ENCODE measurements at places on chromosomes 2 and 18.
A peak's percentile ranks its signal among the peaks of the same experiment; 100 is the strongest.

DNA sequence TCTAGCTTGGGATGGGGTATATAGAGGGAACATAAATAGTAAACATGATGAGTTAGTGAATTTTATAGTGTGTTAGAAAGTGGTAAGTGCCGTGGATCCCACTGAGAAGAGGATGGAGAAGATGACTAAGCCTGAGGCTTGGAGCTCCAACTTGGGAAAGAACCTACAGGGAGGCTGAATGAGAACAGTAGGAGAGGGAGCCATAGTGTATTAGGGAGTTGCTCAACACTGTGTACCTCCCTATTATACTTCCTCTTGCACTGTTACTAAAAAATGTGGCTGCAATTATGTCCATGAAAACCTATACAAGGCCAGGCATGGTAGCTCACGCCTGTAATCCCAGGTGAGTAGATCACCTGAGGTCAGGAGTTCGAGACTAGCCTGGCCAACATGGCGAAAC, 2.9 kb upstream of the SLC19A3 start:
- DNase-seq, result no peak

- DNase-seq, result no peak
Observed at GRCh38 chr2:126719191-126719832, 63.4 kb downstream of the GYPC start.

- DNase-seq, result peak; percentile 75
Observed at GRCh38 chr18:23992089-23992940, 22.2 kb upstream of the TTC39C start.

DNA sequence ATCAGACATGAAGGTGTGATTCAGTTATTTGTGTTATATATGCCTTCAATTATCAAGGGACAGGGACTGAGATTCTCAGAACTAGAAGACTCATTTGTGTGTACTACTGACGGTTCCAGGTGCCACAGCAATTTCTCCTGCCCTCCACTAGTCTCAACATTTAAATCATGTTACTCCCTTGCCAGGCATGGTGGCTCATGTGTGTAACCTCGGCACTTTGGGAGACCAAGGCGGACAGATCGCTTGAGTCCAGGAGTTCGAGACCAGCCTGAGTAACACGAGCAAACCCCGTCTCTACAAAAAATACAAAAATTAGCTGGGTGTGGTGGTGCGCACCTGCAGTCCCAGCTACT, 1.1 kb downstream of the CNDP2 start:
- peak; percentile 21 for DNase-seq

DNA sequence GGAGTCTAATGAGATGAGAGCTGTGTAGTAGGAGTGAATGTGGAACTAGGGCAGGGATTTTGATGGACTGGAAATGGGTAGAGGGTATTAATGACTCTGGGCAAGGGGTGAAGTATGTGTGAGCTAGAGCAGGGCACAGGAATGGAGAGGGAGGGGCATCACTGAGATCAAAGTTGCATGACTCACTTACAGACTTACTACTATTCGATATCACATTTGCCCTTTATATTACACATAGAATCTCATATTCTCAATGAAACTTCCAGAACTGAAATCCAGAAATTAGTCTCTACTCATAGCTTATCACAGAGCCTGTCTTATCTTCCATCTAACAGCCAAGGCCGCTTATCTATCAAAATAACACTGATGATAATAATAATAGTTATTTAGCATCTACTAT, 20.0 kb upstream of the ITGB6 start:
- DNase-seq, result peak; percentile 42

DNA sequence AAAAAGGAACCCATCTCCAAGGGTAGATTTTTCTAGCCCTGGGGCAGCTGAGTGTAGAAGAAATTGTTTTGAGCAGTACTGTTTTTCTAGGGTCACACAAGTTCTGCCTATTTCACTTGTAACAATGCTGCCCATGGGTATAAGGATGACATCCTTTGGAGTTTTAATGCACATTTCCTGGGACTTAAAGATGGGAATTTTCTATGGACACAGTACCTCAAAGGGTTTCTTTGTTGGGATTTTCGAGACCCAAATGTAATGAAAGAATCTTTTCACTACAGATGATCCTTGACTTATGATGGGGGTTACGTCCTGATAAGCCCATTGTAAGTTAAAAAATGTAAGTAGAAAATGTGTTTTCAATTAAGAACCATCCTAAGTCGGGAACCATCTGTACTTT, 31.8 kb downstream of the CDC42EP3 start:
- no peak for DNase-seq

GRCh38 chr2:74893332-74893731, 59.4 kb downstream of the HK2 start:
- DNase-seq, result no peak
